ENCODE measurements at places on chromosomes 3 and 15.

GRCh38 chr3:79820089-79820488 lies 52.3 kb upstream of the ROBO1 start:
- DNase-seq, result no peak

DNA sequence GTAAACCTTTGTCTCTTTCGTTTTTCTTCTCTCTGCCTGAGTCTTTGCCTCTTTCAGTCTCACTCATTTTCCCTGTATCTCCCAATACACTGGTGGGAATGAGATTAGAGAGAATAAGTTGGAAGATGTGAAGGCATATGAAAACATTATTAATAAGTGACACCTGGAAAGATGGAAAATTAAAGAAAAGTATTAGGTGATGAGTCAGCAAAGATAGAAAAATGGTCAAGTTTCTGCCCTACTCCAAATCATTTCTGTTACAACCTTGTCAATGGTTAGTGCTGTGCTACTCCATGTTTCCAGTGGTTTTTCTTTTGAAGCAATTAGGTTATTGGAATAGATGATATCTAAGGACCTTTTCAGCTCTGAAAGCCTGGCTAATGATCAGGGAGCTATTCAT lies 252.8 kb downstream of the LSAMP start:
- no peak for DNase-seq

DNA sequence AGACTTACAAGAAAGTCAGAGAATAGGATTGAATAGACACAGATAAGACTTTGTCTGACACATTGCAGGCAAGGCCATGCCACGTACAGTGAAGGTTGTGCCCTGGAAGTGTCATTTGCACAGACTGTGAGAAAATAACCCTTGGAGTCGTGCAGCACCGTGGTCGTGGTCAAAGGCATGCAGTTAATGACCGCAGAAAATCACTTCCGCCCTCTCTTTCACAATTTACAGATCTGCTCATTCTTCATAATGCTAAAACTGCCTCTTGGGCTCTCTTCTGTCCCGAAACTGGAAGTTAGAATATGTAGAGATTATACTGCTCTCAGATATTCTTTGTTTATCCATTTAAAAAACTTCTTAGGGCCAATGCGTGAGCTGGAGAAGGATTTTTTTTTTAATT lies 73.2 kb upstream of the CTXND1 start:
- no peak for DNase-seq

GRCh38 chr3:134929976-134930375 lies 134.9 kb downstream of the EPHB1 start:
- no peak for DNase-seq

DNA sequence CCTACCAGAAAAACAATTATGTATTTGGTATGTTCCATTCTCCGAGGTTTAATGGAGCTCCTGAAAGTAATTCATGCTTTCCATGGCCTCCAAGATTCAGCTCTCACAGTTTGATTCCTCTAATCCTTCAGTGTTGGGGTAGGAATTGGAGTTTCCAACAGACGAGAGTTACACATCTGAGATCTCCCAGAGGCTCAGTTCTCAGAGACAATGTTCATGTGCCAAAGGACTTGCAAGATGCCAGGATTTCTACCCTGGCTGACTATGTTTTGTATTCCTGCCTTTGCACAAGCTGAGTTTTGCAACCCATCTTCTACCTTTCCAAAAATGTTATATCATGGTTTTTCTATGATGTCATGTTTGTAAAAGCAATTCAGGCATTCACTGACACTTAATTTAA lies 322.9 kb downstream of the ERC2 start:
- no peak for DNase-seq
